Hepatic stellate cell (primary cell): ENCODE measurements at places on chromosomes 16 and 17.
A peak's percentile ranks its signal among the peaks of the same experiment; 100 is the strongest.

GRCh38 chr17:15278924-15279477 is 13.9 kb upstream of the PMP22 start:
- peak; percentile 42 for DNase-seq

GRCh38 chr16:18839555-18839954 is 38.2 kb upstream of the ARL6IP1 start:
- no peak for DNase-seq

GRCh38 chr17:15456972-15457722 is 10.3 kb downstream of the CDRT4 start:
- peak; percentile 68 for DNase-seq

DNA sequence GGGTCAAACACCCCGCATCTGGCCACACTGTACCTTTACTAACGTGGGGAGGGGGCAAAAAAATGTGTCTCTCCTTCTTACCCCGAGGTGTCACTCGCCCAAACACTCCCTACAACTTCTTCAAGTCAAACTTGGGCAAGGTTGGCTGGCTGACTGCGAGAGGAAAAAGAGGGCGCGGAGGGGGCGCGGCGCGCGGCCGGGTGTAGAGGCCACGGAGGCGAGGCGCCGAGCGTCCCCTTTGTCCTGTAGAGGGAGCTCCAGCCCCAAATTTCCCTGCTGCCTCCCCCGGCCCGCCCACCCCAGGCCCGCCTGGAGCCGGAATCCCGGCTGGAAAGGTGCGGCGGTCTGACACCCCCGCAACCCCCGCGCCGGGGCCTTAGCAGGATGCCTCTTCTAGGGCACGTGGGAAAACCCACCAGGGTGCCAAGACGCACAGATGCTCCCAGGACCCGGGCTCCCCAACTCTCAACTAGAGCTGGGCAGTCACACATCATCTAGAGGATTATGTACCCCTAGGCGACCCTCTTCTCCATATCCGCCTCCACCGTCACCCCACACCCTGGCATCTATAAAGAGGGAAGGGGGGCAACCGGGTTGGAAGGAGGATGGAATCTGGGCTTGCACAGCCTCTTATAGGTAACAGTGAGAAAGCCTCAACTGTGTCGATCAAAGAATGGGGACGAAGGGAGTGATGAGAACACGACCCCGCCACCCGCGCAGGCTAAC is 4.2 kb downstream of the IRX3 start:
- no peak for DNase-seq

DNA sequence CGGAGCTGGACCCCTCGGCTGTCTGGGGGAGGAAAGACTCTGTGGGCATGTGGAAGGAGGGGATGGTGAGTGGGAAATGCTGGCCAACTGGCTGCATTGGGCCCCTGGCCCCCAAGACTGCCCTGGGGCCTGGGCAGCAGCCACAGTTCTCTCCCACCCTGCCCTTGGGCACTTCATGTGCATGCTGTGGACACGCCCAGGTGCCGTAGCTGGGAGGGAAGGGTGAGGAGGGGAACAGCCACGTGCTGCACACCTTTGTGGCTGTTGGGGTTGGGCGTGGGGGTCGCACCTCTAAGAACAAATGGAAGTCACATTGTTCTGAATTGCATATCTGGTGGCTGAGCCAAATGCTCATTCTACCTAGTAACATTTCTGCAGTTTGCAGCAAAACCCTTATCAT is 11.9 kb upstream of the ZNHIT3 start:
- DNase-seq = no peak

GRCh38 chr17:2893422-2893914 is 97.2 kb downstream of the RAP1GAP2 start:
- no peak for DNase-seq

GRCh38 chr17:14933676-14934075 is 331.4 kb downstream of the PMP22 start:
- no peak for DNase-seq

DNA sequence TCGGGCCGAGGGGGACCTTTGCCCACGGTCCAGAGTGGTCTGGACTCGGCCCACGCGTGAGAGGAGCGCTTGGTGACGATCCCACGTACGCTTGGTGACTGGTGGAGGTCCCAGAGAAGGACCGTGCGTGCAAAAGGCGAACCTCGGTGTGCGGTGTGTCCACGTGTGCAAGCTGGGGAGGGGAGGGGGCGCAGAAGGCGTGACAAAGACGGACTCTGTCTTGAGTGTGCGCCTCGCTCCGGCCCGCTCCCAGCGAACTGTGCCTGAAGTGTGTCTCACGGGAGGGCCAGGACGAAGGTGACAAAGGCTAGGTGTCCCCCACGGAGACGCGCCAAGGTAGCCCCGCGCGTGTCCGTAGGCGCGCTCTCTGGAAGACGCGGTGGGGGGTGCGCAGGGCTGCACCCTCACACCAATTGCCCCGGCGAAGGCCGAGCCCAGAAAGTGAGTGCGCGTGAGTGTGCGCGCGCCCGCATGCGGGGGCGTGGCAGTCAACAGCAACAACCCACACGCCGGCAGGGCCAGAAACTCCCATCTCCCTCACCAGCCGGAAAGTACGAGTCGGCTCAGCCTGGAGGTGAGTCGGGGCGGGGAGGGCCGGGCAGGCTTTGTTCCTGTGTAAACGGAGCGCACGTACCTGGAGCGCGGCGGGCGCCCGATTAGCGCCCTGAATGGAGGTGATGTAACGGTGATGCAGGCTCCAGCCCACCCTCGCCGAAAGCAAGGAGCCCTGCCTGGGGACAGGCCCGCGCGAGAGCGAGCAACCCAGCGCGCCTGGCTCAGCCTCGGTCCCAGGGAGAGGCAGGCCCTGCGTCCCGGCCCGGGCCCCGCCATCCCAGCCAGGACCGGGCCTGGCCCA is at the start of gene GPRC5C:
Gene GPRC5C (plus strand): TSS at position 521 of the 856 bp plus-strand sequence. CDS start 7,689 bp downstream, outside the sequence.
- no peak for DNase-seq

GRCh38 chr16:20952139-20952920 is 51.8 kb downstream of the LYRM1 start:
- DNase-seq = no peak
